ENCODE measurements at places on chromosomes 7 and 10.

- DNase-seq: no peak
Observed at GRCh38 chr10:13099144-13099665, 758 bp upstream of the OPTN start.

- peak; percentile 40 for DNase-seq
Observed at GRCh38 chr10:52525761-52526160, 211.7 kb downstream of the DKK1 start.

- DNase-seq: no peak
Observed at GRCh38 chr7:123533929-123534382, 439 bp downstream of the IQUB start.

DNA sequence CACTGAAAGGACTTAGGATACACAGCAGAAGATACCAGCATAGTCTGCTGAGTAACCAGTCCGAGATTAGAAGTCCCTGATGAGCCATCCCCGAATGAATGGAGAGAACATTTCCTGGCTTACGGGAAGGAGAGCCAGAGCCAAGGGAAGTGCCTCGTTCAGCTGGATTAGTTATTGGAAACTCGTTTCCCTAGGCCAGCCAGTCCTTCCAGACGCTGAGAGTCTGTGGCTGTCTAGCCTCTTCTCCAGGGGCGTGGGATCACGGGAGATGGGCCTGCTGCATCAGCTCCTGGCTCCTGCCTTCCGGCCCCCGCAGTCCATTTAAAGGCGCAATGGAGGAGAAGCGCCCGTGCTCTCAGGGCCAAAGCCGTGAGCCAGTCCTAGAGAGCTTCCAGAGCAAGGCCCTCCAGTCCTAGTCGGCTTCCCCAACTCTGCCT lies 712.8 kb downstream of the PARD3 start:
- no peak for DNase-seq

- no peak for DNase-seq
Observed at GRCh38 chr7:1510780-1511154, 6.6 kb upstream of the INTS1 start.

DNA sequence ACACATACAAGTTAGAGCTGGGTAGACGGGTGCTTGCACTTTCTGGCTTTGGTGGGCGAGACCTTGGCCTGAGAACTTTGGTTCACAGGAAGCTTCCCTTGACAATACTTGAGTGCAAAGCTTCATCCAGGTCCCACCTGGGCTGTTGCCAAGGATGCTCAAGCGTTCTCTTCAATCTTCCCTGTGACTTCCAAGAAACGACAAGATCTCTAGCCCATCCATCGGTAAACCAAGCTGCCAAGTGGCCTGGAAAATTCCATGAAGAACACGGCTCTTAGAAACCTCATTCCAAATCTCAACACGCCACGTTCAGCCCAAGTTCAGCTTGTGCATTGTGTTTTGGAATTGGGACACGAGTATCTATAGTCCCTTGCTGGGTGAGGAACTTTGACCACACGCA lies 84.7 kb downstream of the CHST15 start:
- DNase-seq: no peak

GRCh38 chr7:30657131-30657530 lies 25.1 kb downstream of the CRHR2 start:
- DNase-seq: no peak

DNA sequence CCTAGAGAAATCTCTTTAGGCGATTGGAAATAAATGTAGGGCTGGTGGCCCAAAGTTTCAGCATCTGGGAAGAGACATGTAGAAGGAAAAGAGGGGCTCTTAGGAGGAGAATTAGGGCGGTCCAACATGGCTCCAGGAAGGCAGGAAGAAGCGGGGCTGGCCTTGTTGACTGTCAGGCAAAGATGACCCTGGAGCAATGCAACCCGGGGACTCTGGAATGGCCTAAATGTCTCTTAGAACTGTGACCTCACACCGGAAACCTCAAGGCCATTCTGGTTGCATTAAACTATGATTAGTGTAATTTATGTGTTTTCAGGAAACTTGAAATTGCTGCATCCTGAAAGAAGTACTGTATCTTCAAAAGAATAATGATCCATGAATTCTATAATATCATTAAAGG lies 66.8 kb downstream of the NRP1 start:
- no peak for DNase-seq

GRCh38 chr7:44185729-44186128 lies 3.5 kb downstream of the GCK start:
- no peak for DNase-seq

GRCh38 chr7:114084002-114084471 lies 165.2 kb upstream of the PPP1R3A start:
- DNase-seq: no peak

GRCh38 chr10:90917968-90918318 lies 2.9 kb downstream of the ANKRD1 start:
- DNase-seq: no peak

- DNase-seq: no peak
Observed at GRCh38 chr10:69726850-69727249, 74.9 kb upstream of the COL13A1 start.

DNA sequence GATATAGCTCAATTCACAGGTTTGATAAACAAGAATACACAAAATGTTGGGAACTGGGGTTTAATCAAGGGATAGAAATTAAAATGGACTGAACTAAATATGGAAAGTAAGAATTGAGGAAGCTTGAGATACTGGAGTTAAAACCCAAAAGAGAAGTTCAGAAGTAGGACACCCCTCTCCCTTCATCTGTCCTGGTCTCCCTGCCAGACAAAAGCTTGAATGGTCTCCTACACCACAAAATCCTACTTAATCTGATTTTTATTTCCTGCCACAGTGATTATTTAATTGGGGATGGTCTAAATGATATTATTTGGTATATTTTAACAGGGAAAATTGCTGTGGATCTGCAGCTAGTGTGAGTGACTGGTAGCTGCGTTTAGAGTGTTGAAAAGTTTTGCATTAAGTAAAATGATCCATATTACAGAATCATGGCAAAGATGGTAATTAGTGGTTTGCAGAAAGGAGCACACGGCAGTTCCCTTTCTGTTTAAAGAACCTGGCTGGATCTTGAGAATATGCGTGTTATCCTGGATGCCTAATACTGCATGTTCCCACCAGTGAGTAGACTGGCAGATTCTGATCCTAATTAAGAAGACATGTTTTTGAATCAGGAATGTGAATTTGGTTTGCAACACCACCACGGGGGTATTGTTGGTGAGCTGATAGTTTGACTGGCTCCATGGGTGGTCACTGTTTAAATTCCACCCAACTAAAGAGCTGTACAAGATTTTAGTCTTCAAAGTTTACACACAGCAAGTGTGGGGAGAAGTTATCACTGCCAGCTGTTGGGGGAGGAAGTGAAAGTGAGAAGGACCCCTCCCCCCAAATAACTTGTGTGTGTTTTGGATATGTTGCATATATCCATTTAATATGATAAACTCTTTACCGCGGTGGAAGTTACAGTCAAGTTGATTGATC lies 5.5 kb downstream of the RBM20 start:
- DNase-seq: peak; percentile 66

- DNase-seq: no peak
Observed at GRCh38 chr7:80057488-80057887, 77.1 kb upstream of the GNAI1 start.

DNA sequence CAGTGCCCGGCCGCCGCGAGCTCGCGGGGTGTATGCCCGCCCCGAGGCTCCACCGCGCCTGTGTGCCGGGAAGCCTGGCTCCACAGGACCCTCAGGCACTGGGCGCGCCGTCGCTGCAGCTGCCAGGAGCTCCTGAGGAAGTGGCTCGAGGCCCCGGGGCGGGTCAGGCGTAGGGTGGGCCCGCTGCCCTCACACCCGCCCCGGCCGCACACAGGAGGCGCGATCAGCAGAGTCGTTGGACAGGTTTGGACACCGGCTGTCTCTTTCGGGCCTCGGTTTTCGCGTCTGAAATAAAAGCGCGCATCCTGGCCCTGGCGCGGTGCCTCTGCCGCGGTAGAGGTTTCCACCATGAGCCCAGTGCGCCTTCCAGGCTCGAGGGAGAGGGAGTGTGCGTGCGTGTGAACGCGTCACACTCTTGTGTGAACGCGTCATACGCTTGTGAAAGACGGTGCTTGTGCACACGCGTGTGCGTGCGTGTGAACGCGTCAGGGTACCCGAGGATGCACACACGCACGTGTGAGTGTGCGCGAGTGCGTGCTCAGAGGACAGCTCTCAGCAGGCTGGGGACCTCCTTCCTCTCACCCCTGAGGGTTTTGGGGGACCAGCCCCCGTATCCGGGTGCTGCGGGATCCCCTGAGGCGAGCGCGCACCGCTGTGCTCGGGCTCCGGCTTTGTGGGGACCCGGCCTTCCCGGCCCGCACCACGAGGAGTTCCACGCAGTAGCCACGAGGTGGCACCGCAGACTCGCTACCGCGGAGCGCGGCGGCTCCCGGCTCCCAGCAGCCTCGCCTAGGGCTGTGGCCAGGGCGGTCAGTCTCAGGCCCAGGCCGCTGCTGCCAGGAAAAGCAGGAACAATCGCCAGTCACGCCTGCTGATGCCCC lies 83.8 kb downstream of the BMS1 start:
- peak; percentile 88 for DNase-seq

DNA sequence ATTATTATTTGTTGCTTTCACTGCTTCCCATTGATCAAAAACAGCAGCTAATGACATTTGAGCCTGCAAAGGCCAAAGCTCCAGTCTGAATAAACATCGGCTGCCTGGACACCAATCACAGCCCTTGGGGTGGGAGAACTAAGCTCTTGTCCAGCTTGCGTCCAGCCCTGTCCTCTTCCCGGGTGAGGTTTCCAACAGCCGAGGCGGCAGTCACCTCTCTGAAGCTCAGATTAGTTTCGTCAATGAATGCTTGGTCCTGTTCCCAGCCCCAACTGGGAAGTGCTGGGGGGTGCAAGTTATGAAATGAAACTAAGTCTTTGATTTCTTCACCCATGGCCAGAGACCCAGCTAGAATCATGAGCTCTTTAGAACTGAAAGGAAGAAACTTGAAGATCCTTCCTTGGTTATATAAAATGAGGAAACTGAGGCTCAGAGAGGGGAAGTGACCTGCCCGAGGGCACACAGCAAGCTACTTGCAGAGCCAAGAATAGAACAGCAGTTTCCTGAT lies 114.0 kb upstream of the TCF7L2 start:
- DNase-seq: no peak

DNA sequence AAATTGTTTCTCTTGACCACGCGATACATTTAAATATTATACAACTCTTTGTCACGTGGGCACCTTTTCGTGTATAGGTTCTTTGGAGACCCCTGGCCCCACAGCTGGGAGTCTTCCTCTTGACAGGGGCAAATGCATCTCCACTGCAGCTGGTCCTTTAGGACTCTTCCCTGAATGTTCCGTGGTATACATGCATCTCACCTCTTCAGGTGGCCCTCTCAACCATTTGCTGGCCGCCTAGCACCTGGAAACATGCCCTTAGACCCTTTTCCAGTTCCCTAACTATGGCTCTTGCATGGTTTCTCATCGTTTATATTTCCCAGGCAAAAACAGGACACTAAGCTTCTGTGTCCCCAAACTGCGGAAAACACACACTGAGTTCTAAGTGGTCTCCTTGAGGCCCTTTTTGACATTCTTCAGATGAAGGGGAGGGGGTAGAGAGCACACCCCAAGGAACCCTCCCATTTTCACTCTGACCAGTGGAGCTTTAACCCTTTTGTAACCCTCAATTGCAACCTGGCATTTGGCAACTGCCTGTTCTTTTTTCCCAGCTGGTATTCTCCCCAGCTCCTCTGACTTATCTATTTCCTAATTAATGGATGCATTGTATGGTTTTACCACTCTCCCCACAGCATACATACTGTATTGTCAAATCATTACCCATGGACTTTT lies 20.6 kb downstream of the HNRNPA2B1 start:
- no peak for DNase-seq

- no peak for DNase-seq
Observed at GRCh38 chr10:90302758-90303481, 554.9 kb downstream of the HTR7 start.

DNA sequence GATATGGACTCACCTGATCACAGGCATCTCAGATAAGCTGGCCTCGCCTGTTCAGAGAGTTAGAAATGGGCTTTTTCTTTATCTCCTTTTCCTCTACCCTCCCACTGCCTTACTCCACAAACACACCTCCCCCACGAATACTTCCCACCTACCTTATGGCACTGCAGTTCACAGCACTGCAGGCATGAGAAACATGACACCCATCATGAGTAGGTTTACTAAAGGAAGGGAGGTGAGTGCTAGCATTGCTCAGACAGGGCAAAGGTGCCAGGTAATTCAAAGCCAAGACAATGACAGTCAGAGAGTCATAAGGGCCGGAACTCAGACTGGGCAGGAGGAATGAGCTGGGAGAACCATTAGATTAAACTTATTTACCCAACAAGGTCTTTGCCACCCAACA lies 220.6 kb downstream of the FAM107B start:
- no peak for DNase-seq

DNA sequence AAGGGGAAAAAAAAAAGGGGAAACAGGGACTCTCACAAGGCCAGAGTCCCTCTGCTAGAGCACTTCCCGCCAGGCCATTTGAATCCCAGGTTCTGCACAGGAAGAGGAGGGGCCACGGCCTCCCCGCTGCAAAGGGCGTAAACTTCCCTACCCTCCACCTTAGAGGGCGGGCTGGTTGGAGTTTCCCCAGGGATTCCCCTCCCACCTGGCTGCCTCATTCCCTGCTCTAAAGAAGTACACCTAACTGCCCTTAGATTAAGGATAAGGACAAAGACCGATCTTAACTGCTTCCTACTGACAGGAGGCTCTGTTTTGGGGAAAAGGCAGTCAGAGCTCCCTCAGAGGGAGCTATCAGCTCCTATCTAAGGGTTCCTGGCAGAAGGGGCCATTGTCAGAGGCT lies 102.0 kb upstream of the ARMC3 start:
- no peak for DNase-seq

GRCh38 chr10:28777911-28778310 lies 100.6 kb downstream of the BAMBI start:
- DNase-seq: no peak

DNA sequence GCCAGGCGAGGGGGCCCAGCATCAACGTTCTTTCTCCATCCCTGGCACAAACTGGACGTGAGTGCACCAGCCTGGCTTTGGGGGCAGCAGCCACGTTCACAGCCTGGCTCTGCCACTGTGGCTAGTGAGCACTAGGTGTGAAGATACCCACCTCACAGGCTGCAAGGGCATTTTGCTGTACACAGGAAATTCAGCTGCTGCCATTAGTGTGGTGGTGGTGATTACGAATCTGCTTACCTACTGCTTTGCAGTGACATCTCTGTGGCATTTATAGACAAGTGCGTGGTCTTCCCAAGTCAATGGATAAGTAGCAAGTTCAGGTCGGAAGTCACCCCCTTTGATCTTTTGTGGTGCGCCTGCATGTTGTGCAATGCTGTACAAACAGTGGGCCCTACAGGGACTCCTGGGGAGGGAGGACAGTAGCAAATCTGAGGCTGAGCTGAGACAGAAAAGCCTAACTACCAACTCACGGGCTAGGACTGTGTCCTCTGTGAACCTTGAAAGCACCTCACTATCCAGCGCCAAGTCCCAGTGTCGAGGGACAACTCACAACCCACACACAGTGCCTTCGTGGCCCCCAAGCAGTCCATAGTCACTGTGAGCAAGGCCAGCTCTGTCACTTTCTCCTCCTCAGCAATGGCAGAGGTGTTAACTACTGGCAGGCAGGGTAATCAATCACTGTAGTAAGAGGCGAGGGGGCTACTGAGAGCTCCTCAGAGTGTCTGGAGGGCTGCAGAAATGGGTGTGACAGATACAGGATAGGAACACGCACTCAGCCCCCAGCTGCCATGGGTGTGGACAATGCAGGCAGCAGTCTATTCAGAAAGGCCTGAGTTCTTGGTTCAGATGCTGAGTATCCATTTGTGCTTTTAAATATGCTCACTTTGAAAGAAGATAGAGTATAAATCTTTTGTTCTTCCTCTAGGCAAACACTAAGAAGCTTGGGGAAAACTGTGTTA lies 17.0 kb upstream of the MMP21 start:
- DNase-seq: no peak

- DNase-seq: no peak
Observed at GRCh38 chr7:44398953-44399574, 73.7 kb upstream of the CAMK2B start.
